ENCODE measurements at places on chromosomes 12 and 14. TPM values are rescaled to one million over a fixed set of nuclear protein-coding genes. Genes with fewer than 3 reads are reported as not detected.

Gene CD163L1
- total RNA-seq, result not detected

Gene RAB2B
- total RNA-seq, result 23.3 TPM

Gene RILPL2
- total RNA-seq, result 6.0 TPM

Gene SERPINA12
- not detected for total RNA-seq

Gene ABCD2
- total RNA-seq, result 23.5 TPM

Gene CCDC38
- not detected for total RNA-seq

Gene VDR
- total RNA-seq, result 16.4 TPM

Gene SCNN1A
- total RNA-seq, result 0.67 TPM

Gene KITLG
- 0.12 TPM for total RNA-seq

Gene RAD51AP1
- total RNA-seq, result 52.3 TPM

Gene GARIN6
- not detected for total RNA-seq

Gene EIF2S3B
- 1.0 TPM for total RNA-seq

Gene SLIRP
- 73.6 TPM for total RNA-seq

Gene TIMM9
- 45.1 TPM for total RNA-seq

Gene RTL1
- total RNA-seq, result not detected

Gene GPR68
- 32.7 TPM for total RNA-seq

Gene TAS2R7
- not detected for total RNA-seq

Gene ETFBKMT
- total RNA-seq, result 0.57 TPM

Gene BDKRB2
- total RNA-seq, result not detected

Gene ATP2A2
- total RNA-seq, result 126 TPM

Gene AQP2
- total RNA-seq, result not detected

Gene LUM
- not detected for total RNA-seq

Gene KNTC1
- 136 TPM for total RNA-seq
